Choroid plexus epithelial cell (primary cell): ENCODE measurements at places on chromosomes 16 and 17.

- DNase-seq: no peak
These were observed 4.2 kb downstream of the ITGAE start for GRCh38 chr17:3796822-3797170.

DNA sequence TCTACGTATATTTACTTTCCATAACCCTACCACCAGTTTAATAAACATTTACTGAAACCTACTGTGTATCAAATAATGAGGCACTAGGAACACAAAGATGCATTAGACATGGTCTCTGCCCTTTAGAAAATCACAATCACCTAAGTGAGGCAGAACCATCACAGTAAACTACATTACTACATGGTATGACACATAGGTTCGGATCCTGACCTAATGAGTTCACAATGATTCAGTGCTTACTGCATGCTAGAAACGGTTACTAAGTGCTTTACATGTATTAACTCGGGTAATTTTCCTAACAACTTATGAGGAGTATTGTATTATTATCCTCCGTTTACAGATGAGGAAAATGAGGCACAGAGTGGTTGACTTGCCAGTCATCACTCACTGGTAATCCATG lies 5.2 kb upstream of the SYNRG start:
- DNase-seq: peak; percentile 77

DNA sequence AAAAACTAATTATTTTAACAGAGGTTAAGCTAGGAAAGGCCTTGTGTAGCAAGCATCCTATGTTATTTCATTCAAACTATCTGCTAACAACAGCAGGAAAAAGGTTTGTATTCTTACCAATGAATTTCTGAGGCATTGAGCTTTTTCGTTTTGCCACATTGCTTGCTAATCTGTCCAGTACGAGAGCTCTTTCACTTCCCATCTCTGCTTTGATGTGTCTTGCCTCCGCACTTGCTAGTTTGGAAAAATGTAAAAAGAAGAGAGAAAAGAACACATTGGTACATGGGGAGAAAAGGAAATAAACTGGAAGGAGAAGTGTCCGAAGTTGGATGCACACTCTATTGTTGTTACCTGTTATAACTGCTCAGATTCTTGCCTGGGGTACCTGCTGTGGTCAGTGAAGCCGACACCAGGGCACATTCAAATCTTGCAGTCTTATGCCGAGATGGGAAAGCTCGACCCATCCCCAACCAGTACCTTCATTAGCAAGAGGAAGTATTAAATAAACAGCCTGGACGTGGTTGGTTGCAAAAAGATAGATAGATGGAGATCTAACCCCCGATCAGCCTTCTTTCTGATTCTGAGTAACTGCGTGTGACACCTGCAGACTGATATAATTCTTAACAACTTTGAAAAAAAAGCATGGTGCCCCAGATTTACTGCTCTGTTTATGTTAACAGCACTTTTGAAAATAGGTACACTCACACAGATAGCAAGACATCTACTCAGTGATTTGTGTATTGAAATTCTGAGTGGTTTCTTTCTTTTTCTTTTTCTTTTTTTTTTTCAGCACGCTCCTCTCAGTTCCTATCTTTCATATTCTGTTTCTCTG lies 40.0 kb downstream of the GRB7 start:
- no peak for DNase-seq

GRCh38 chr17:72600934-72601333 lies 480.1 kb downstream of the SOX9 start:
- DNase-seq: peak; percentile 84

DNA sequence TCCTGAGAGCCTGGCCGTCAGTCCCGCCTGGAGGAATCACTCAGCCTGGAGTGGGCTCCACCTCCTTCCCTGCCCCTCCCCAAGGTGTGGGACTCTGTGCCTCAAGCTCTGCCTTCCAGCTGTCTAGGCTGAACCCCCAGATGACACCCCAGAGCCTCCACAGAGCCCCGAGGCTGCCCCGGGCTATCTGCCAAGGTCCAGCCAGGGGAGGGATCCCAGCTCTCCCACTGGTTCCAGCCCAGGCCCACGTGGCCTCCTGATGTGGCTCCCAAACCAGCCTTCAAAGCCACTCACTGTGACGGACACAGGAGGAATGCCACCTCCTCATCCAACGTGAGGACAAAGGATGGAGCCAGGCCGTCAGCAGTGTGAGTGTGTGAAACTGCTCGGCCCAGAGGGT lies 45.6 kb upstream of the ENPP7 start:
- DNase-seq: no peak

- DNase-seq: no peak
These were observed 125.2 kb upstream of the ZFHX3 start for GRCh38 chr16:73172973-73173709.

DNA sequence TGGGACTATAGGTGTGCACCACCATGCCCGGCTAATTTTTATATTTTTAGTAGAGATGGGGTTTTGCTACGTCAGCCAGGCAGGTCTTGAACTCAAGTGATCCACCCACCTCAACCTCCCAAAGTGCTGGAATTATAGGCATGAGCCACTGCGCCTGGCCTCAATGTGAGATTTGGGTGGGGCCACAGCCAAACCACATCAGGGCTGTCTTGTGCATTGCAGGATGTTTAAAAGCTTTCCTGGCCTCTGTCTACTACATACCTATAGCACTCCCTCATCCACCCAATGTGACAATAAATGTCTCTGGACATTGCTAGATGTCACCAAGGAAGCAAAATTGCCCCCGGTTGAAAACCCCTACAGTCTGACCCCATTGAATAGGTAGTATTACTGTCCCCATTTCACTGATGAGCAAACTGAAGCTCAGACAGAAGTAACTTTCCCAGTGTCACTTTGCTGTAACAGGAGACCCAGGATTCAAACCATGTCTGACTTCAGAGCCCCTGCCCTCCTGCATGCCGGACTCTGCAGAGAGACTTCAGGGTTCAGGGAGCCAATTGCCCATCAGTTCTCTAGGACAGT lies 3.6 kb upstream of the MAP3K14 start:
- DNase-seq: peak; percentile 65

DNA sequence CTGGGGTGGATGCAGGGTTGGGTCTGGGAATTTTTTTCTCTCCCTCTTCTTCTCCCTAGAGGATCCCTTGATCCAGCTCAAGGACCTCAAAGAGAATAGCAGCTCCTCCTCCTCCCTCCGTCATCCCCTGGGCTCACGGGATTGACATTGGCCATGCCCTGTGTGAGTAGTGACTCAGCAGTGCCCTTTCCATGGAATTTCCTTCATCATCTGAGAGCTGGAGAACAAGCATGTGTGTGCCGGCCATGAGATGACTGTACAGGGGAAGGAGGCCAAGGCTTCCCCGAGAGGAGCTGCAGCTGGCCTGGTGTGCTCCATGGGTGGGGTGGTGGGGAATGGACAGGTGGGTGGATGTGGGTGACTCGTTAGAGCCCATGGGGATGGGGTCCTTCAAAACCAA lies 8.9 kb upstream of the WSCD1 start:
- peak; percentile 18 for DNase-seq

DNA sequence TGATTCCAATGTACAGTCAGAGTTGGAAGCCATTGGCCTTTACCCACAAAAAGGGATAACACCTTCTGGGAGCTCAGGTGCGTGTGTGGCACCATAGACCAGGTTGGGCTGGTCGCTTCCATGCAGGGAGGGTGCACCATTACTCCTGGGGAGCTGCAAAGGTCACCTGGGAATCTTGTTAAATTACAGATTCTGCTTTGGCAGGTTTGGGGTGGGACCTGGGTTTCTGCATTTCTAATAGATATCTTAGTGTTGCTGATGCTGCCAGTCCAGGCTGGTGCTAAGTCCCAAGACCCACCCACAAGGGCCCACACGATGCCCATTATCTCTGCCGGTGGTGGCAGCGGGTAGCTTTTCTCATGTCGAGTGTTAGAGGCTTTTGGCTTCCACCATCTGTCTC lies 148.3 kb upstream of the CACNG5 start:
- DNase-seq: no peak
